Ascending aorta (tissue), 2 donors: ENCODE measurements at places on chromosomes 4 and X. TPM values are rescaled to one million over a fixed set of nuclear protein-coding genes. Genes with fewer than 3 reads are reported as not detected.
A peak's percentile ranks its signal among the peaks of the same experiment; 100 is the strongest.

The SSX4B gene
- not detected for total RNA-seq

The PCSK1N gene
- total RNA-seq = not detected

The TFDP3 gene
- not detected for total RNA-seq

The MAP7D3 gene
- 7.9 TPM for total RNA-seq

The DAPP1 gene
- not detected for total RNA-seq

The CPLX1 gene
- 1.1 TPM for total RNA-seq

The PABPC1L2A gene
- total RNA-seq = not detected

The CHRDL1 gene
- total RNA-seq = 43.5 TPM

The CRLF2 gene
- total RNA-seq = 1.1 TPM

The EGF gene
- total RNA-seq = not detected

The PPP2R2C gene
- total RNA-seq = 2.2 TPM

DNA sequence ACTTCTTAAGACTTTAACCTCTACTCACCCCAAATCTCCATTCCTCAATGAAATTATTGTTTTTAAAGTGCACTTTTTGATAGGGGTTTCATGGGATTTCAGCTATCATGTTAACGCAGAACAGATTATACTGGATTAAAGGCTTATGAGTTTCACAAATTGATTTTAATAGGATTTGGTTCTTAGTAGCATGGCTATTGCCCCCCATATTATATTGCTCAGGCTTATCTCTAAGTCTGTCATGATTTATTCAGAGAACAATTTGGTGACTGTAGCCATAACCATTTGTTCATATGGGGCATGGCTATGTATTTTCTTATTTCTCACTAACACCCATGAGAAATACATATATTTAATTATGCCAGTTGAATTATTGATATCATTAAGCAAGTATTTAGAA is 57.0 kb downstream of the MND1 start:
- no peak overlapping the region for H3K27ac ChIP-seq
- H3K27me3 ChIP-seq = no peaks in the 10 kb centered on the region
- H3K4me1 ChIP-seq = no peaks in the 10 kb centered on the region
- H3K36me3 ChIP-seq = no peaks in the 10 kb centered on the region

- no peak overlapping the region for H3K27ac ChIP-seq
- H3K36me3 ChIP-seq = no peaks in the 10 kb centered on the region
- no peak overlapping the region for H3K4me3 ChIP-seq
- no peaks in the 10 kb centered on the region for H3K4me1 ChIP-seq
- H3K27me3 ChIP-seq = no peaks in the 10 kb centered on the region
Measured at GRCh38 chr4:23860919-23861318, 28.9 kb downstream of the PPARGC1A start.

- DNase-seq = no peak
- no peak overlapping the region for H3K27ac ChIP-seq
- no peaks in the 10 kb centered on the region for H3K4me1 ChIP-seq
- H3K4me3 ChIP-seq = no peak overlapping the region
- H3K27me3 ChIP-seq = no peaks in the 10 kb centered on the region
Measured at GRCh38 chrX:41802958-41803357, 79.0 kb downstream of the GPR82 start.

DNA sequence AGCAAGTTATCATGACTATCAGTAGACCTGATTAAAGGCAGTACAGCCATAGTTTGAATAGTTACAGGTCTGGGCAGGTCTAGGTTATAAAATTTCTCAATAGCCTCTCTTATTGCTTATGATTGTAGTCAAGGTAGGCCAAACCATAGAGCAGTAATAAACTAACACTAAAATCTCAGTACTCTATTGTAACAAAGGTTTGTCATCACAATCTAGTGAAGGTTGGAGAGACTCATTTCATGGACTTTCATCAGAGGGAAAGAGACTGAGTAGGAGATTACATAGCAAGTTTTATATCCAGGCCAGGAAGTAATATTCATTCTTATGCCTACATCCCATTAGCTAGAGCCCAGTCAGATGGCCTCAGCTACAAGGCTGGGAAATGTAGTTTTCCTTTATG is 141.0 kb downstream of the ASB9 start:
- no peaks in the 10 kb centered on the region for H3K4me1 ChIP-seq
- no peak overlapping the region for H3K4me3 ChIP-seq
- no peak overlapping the region for H3K27ac ChIP-seq
- DNase-seq = no peak

- H3K4me3 ChIP-seq = no peak overlapping the region
- no peak overlapping the region for H3K27ac ChIP-seq
- peaks cover 5% of the 10 kb centered on the region for H3K36me3 ChIP-seq
- H3K4me1 ChIP-seq = peaks cover 3% of the 10 kb centered on the region
- no peaks in the 10 kb centered on the region for H3K27me3 ChIP-seq
Measured at GRCh38 chr4:39715788-39716187, 17.9 kb downstream of the UBE2K start.

DNA sequence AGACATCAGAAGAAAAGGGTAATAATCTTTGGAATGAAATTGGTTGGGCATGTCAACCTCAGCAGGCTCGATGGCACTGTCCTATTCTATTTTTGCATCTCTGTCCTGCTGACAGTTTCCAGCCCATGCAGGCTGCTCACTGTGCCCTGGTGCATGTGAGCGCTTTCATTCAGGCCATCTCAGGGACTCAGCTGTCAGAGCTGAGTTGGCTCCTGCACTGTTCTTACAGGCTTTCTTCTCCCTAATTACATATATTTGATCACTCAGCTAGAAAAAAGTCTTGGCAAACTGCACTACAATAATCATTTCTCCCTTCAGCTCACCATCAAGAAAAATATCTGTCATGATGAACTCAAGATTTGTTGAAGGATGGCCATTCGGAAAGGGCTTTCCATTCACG is 84.7 kb downstream of the RASL11B start:
- no peak overlapping the region for H3K4me3 ChIP-seq
- H3K4me1 ChIP-seq = no peaks in the 10 kb centered on the region
- no peak for DNase-seq
- no peaks in the 10 kb centered on the region for H3K27me3 ChIP-seq

DNA sequence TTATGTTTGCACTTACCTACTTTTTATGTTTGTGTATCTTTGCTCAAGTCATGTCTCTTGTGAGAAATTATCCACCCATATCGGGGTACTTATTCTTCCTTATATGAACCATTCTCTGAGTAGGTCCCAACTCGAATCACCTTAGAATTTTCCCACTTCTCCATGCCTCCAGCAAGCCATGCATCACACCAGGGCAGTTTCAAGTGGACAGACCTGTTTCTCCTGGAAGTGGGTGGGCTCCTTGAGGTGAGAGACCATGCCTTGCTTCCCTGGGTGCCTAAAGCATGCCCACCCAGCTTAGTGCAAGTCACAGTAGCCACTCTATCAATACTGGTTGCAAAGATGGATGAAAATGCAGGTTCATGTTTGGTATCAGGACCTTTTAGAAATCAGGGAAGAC is 187.2 kb downstream of the KIT start:
- no peaks in the 10 kb centered on the region for H3K27me3 ChIP-seq
- no peaks in the 10 kb centered on the region for H3K36me3 ChIP-seq
- no peak for DNase-seq
- no peak overlapping the region for H3K27ac ChIP-seq
- no peak overlapping the region for H3K4me3 ChIP-seq
- H3K4me1 ChIP-seq = no peaks in the 10 kb centered on the region

DNA sequence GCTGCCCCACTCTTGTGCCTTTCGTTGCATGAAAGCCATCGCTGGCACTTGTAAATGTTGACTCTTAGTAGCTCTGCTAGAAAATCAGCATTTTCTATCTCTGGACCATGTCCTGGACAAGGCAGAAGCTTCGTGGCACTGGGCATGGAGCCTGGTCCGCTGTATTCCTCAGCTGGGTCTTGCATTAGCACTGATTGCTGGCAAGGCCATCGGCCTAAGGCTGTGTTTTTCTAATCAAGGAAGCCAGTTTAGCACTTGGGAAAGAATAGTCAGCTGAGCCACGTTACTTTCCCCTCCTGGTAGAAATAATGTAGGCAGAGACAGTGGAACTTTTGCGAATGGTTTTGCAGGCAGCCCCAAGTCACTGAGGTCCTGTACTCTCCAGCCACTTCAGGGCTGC is 180.2 kb upstream of the EOLA2 start:
- no peaks in the 10 kb centered on the region for H3K4me1 ChIP-seq
- H3K27ac ChIP-seq = no peak overlapping the region
- no peak overlapping the region for H3K4me3 ChIP-seq
- H3K27me3 ChIP-seq = no peaks in the 10 kb centered on the region
- DNase-seq = no peak

GRCh38 chr4:63831590-63832155 is 577.6 kb downstream of the TECRL start:
- H3K36me3 ChIP-seq = no peaks in the 10 kb centered on the region
- H3K4me1 ChIP-seq = no peaks in the 10 kb centered on the region
- DNase-seq = no peak
- no peak overlapping the region for H3K4me3 ChIP-seq

DNA sequence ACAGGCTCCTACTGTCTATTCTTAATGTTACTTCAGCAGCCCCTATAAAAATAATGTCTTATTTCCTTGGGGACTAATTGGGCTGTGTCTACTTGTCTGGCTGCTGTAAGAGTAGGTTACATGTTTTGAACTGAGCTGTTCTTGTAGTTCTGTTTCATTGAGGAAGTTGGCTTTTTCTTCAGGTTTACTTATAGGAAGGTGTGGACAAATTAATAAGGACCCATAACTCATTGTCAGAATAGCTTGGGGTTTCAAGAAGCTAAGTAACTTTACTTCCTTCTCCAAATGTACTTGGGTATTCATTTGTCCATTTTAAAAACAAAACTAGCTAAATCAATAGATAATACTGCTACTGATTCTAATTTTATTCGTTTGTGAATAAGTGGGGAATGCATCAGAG is 487.2 kb downstream of the FAT4 start:
- H3K4me1 ChIP-seq = no peaks in the 10 kb centered on the region
- H3K27me3 ChIP-seq = no peaks in the 10 kb centered on the region
- DNase-seq = no peak
- no peaks in the 10 kb centered on the region for H3K36me3 ChIP-seq
- H3K4me3 ChIP-seq = no peak overlapping the region
- no peak overlapping the region for H3K27ac ChIP-seq

DNA sequence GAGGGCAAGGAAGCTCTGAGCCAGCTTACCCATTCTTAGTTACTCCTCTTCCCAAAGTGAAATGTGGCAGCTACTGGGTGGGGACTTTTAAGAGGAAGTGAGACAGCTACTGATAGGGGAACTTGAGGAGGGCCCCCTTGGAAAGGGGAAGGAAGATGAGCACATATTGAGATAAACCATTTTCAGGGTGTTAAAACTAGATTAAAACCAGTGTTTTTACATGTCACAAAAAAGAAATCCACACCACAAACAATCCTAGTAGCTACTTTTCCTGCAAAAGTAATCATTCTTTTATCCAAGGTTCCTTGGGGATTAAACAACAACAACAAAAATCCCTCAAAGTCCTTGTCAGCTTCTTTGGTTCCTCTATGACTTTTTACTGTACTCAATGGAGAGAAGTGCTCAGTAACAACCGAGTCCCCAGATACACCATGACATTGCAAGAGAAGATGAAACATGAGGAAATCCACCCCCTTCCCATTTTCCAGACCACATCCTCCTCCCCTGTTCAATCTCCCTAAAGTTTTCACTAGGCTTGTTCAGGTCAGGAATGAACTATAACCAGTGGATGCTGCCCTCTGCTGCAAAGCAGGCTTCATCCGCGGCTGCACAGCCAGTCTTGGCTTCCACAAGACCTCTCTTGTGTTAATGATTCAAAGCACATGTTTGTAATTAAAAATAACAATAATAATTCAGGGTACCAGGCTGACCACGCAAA is 113.5 kb upstream of the TMEM164 start:
- no peaks in the 10 kb centered on the region for H3K27me3 ChIP-seq
- H3K4me3 ChIP-seq = no peak overlapping the region
- no peak overlapping the region for H3K27ac ChIP-seq
- H3K36me3 ChIP-seq = no peaks in the 10 kb centered on the region

- H3K27ac ChIP-seq = no peak overlapping the region
- no peaks in the 10 kb centered on the region for H3K36me3 ChIP-seq
- no peaks in the 10 kb centered on the region for H3K4me1 ChIP-seq
- H3K4me3 ChIP-seq = no peak overlapping the region
- DNase-seq = no peak
Measured at GRCh38 chr4:6044276-6044675, 26.0 kb upstream of the C4orf50 start.

- no peak for DNase-seq
- no peaks in the 10 kb centered on the region for H3K36me3 ChIP-seq
- H3K27me3 ChIP-seq = no peaks in the 10 kb centered on the region
- no peak overlapping the region for H3K27ac ChIP-seq
- H3K4me3 ChIP-seq = no peak overlapping the region
- H3K4me1 ChIP-seq = no peaks in the 10 kb centered on the region
Measured at GRCh38 chrX:133454491-133454914, 39.2 kb upstream of the GPC4 start.

DNA sequence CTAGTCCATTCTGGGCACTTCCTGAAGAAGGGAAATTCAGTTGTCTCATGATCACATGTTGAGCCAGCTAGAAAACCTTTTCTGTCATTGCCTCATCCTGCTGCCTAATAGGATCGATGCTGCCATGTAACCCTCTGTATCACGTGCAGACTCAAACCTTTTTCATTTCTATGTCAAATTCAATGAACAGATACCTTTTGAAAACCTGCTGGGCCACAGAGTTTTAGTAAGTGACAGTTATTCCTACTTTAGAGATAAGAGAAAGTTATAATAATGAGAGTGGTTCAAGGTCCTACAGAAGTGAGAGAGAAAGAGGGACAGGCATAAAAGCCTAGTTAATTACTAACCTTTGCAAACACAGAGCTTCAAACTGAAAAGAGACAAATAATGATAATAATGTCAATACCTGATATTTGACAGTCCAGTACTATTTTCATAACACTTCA is 46.0 kb downstream of the MAOA start:
- peak overlapping the region; percentile 76 for H3K27ac ChIP-seq
- H3K4me1 ChIP-seq = peaks cover 29% of the 10 kb centered on the region
- no peaks in the 10 kb centered on the region for H3K36me3 ChIP-seq

GRCh38 chr4:127479031-127479622 is 153.6 kb upstream of the INTU start:
- H3K4me3 ChIP-seq = no peak overlapping the region
- no peaks in the 10 kb centered on the region for H3K27me3 ChIP-seq
- DNase-seq = no peak
